ENCODE measurements at places on chromosomes 3 and 15.

DNA sequence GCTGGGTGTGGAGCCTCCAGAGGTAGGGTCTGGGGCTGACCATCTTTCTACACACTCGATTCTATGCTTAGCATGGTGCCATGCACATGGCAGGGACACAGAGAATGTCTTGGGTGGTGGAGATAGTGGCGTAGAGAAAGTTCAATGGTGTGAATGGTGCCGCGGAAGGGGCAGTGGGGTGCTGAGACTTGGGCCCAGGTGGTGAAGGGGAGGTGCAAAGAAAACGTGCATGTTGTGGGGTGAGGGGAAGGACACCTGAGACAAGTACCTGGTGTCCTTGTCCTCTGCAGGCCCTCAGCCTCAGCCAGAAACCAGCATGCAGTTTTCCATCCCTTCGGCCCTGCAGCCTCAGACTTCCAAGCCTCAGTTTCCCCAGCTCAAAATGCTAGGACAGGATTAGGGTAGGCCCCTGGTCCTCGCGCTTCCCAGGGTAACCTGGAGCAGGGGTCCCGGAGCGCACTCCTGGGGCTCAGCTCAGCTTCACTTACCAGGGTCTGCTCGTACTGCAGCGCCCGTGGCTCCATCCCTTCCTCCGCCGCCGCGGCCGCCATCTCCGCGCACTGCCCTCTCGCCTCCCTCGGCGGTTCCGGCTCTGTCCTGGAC, 375 bp downstream of the CLCN2 start:
- DNase-seq: no peak

DNA sequence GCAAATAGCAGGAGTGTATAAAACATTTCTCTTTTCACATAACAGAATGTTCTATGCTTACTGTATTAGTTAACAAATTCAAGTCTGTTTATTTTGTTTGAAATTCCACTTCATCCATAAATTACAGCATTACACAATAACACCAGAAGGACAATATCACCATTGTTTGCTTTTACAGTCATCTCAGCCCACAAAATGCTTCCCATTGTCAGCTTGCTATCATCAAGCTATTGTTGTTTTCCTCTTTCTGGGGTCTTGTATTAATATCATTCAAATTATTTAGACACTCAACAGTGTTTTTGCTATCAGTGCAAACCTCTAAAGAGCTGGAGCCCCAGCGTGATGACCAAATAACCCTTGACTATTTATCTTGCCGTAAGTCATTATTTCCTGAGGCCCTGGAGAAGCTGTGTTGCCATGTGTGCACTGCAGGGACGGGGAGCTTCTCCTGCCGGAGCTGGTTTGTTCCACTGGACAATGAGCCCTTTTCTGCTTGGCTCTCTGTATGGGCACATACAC, 1.1 kb downstream of the SAMMSON start:
- DNase-seq: no peak

GRCh38 chr3:127671523-127672428, 976 bp upstream of the ABTB1 start:
- DNase-seq: no peak

DNA sequence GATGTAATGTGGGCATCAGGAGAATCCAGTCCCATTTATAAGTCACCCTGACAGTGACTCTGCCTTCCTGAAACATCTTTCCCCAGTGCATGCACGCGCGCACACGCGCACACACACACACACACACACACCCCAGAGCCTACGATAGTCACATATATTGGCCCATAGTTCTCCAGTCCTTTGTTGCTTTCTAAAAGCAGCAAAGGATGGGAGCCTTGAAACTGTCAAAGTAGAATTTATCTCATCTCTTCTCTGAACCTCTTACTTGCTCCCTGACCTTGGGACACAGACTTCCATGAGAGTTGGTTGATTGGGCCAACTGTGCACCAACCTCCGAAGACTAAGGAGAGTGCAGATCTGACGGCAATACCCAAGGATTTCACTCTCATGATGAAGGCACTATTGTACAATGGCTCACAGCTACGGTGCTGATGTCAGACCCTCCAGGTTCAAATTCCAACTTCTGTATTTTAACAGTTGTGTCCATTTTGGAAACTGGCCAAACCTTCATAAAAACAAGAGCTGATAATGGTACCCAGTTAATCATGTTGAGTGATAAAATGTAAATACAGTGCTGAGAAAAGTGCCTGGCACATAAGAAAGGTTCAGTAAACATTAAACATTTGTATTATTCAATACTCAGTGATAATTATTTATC, 8.3 kb downstream of the CPA3 start:
- DNase-seq: no peak

DNA sequence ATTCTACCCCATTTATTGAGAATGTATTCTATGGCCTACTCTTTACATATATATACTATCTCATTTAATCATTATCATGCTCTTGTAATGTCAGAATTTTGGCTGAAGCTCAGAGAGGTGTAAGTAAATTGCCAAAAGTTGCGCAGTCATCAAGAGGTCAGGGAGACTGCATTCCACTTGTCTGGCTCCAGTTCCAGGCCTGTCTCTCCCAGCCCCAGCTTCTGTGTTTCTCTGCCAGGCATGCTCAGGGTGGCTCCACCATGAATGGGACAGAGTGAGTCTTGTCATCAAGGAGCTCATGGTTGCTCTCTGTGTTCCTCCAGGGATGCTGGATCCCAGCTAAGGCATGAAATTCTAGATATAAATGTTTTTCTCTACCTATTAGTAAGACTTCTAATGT, 635.1 kb upstream of the MDFIC2 start:
- DNase-seq: no peak

DNA sequence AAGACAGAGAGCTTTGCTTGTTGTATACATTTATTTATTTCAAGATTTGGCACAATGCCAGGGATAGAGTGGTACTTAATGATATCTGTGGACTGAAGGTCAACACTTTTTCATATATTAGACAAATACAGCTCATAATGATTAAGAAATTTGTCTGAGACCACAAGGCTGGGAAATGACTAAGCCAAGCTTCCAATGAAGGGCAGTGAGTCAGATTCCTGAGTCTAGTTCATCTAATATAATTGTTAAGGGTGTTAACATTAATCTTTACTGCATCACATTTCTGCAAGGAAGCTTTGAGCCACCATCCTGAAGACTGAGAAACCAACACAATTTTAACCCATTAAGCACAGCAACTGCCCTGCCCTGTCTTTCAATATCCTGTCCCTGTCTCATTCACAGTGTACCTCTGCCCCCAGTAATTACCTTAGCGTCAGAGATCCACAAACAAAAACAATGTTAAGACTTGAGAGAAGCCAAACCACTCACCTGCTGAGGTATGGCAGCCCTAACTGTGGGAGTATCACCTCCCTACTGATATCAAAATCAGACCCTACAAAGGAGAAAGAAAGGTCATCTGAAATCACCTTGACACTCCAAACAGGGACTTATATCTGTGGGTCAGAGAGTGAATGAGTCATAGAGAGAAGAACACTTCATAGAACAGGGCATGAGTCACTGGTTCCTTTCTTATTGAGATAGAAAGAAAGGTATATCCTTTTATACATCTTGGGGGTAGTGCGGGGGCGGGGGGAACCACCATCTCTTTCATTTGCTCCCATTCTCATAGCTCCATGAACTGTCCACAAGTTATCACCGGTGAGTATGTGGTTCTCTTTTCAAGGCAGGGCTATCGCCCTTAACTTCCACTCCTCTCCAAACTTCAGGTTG, 74.7 kb downstream of the MAGI1 start:
- DNase-seq: no peak

DNA sequence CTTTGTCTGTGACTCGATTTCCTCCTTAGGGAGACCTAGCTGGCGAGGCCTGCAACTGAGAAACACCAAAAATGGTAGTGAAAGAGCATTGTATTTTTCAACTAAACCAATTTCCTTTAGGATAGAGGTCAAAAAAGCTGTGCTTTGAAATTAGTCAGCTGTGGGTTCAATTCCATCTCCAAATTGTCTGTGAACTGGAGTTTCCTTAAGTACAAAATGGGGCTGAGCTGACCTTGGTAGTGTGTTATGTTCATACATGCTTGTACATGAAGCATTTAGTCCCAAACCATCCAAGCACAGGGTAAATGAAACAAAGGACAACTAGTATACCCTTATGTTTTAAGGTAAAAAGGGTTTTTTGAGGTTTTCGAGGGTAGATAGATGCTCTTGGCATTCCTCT, 99.3 kb downstream of the RARB start:
- no peak for DNase-seq

GRCh38 chr15:101318839-101319238, 23.8 kb upstream of the SNRPA1 start:
- DNase-seq: no peak

GRCh38 chr3:179666030-179666429, 13.2 kb downstream of the USP13 start:
- DNase-seq: no peak

- no peak for DNase-seq
Measured at GRCh38 chr3:69868841-69869420, 129.7 kb downstream of the MITF start.

- no peak for DNase-seq
Measured at GRCh38 chr3:127162947-127163645, 29.8 kb upstream of the PRR23E start.

- no peak for DNase-seq
Measured at GRCh38 chr3:55474213-55474632, 12.9 kb downstream of the WNT5A start.

GRCh38 chr3:55157731-55158130, 229.9 kb upstream of the LRTM1 start:
- no peak for DNase-seq

DNA sequence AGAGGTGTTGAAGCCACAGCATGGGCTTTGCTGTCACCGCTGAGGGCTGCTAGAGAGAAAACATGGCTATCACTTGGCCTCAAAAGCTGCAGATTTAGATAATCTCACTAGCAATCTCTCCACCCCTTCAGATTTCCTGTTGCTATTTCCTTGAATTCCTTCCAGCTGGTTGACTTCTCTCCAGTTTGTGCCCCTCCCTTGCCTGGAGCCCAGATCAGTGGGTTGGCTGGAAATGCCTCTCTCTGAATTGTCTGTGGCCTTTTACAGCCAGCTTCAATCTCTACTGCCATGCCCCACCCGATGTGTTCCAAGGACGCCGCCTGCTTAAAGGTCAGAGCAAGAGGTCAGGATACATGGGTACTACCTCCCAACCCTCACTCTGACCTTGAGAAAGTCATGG, 294.1 kb downstream of the NTRK3 start:
- DNase-seq: no peak

DNA sequence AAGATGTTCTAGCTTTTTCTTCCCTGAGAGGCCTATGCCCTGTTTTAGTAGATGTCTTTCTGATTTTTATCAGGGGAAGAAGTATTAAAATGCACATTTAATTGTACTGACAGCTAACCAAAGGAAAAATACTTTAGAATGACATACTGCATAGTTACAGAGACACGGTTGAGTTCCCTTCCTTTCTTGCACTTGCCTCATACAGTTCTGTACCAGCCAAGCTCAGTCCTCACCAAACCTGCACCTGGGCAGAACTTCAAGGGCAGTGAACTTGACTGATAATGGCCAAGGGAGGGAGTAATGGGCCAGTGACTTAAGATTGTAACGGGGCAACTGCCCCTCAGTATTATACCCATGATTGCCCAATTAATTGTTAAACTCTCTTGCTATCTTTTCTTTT, 34.1 kb upstream of the RASGRP1 start:
- no peak for DNase-seq

DNA sequence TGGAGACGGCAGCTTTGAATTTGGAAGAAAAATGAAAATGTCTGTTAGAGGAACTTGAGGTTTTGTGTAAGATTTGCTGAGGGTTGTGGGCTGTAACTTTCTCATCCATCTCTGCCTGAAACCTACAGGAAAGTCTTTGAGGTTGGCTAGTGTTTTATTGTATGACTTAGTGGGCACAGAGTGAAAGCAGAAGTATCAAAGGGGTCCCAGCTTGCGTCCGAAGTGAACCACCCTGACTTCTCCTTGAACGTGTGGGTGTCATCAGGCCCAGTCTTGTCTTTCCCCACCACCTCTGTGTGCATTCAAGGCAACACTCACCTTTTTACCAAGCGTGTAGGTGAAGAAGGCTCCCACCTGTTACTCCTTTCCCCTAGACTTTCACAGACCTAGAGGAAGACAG, 682.1 kb upstream of the CFAP20DC start:
- DNase-seq: no peak

DNA sequence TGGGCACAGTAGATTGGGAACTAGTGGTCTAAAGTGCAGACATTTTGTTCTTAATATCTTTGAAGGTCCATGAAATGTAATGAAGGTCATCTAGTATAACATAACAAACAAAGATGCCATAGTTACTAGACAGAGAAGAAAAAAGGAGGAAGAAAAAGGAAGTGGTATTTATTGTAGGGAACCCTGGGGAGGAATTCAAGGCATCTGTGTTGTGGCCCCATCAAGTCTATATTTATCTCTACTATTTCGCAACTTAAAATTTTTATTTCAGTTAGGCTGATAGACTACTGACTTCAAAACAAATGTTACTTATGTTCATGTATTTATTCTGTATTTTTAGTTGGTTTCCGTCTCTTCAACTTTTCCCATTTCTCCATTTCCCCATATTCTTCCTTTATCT, 48.9 kb upstream of the ZDHHC23 start:
- DNase-seq: no peak

DNA sequence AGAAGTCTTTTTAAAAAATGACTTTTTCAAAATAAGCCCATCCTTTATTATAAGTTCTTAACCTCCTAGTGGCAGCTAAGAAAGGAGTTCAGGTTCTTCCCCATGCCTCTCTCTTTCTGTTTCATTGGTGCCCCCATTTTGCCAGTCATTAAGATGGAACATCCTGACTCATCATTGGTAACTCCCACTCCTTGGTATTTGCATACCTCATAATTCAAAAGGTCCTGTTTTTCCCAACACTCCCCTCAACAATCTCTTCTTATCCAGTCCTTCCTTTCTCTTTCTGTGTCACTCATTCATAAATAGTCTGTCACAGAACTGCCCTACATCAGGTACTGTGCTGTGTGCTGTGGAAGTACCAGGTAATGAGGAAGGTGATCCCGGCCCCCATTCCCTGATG, 394.0 kb downstream of the FOXP1 start:
- DNase-seq: no peak

GRCh38 chr15:77418391-77418965, 1.4 kb downstream of the PEAK1 start:
- DNase-seq: no peak

Measured in activated CD4-positive, CD25-positive, alpha-beta regulatory T cell treated with anti-CD3 and anti-CD28 coated beads, Interleukin-2, amount 50 U/mL, for 16 hours (primary cell).